ENCODE measurements at places on chromosomes 2 and 18. TPM values are rescaled to one million over a fixed set of nuclear protein-coding genes. Genes with fewer than 3 reads are reported as not detected.

Gene ITGAV
- total RNA-seq, result 10.9 TPM

Gene E2F6
- total RNA-seq, result 7.2 TPM

Gene LRRC30
- not detected for total RNA-seq

Gene FSHR
- total RNA-seq, result not detected

Gene CD8B
- 2.8 TPM for total RNA-seq

Gene MC2R
- total RNA-seq, result not detected

Gene MPP4
- total RNA-seq, result not detected

Gene OR6B2
- not detected for total RNA-seq

Gene IDH1
- total RNA-seq, result 19.4 TPM
